ENCODE measurements at places on chromosomes 6 and 20.

GRCh38 chr6:9250852-9251251, 815.5 kb upstream of the SLC35B3 start:
- peak; percentile 10 for DNase-seq

DNA sequence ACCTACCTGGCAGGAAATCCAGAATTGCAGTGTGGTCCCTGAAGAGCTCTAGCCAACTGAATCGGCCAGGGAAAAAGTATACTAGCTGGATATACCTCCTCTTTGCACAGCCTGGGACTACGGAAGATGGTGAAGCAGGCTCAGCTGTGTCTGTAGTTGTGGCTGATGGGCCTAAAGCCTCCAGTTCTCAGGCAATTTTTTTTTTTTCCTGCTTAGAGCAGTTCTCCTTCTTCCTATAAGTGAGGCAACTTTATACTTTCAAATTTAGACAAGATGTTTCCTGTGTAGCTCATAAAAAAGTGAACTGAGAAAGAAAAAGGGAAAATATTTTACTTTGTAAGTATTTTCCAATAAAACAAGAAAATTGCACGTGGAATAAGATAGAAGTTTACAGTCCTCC, 172.9 kb downstream of the CARMIL1 start:
- no peak for DNase-seq

- DNase-seq = no peak
Measured at GRCh38 chr6:159996626-159997497, 28.0 kb downstream of the IGF2R start.

DNA sequence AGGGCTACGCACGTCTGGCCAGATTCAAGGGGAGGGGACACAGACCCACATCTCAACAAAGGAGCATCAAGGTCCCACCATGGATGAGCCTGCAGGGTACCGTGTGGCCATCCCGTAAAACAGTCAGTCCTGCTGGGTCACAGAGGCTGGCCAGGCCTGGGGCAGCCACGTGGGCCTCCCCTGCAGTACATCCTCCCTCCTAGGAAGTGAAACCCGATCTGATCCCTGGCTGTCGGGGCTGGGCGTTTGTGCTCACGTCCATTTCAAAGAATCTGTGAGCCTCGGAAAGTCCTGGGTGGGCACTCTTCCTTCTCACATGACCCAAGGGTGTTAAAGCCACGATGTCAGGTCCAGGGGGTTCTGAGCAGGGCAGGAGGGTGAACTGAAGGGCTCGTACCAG, 14.3 kb downstream of the SULF2 start:
- DNase-seq = no peak

GRCh38 chr6:46080111-46080510, 49.7 kb upstream of the ENPP4 start:
- DNase-seq = no peak

DNA sequence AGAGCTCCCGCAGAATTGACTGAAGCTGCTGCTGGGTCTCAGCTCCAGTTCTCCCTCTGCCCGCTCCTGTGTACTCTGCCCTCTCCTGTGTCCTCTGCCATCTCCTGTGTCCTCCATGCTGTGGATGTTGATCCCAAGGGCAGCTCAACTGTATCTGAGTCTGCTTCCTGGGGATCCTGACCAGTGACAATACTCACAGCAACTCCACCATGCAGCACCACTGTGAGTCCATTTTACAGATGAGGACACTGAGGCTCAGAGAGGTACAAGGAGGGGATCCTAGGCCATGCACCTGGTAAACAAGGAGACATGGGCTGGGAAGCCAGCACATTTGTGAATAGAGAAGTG, 8.6 kb downstream of the TP53RK start:
- DNase-seq = no peak

- peak; percentile 83 for DNase-seq
Measured at GRCh38 chr20:62953839-62954703, 1.6 kb downstream of the SLC17A9 start.

GRCh38 chr20:44576297-44576696, 6.1 kb upstream of the PKIG start:
- DNase-seq = peak; percentile 70

DNA sequence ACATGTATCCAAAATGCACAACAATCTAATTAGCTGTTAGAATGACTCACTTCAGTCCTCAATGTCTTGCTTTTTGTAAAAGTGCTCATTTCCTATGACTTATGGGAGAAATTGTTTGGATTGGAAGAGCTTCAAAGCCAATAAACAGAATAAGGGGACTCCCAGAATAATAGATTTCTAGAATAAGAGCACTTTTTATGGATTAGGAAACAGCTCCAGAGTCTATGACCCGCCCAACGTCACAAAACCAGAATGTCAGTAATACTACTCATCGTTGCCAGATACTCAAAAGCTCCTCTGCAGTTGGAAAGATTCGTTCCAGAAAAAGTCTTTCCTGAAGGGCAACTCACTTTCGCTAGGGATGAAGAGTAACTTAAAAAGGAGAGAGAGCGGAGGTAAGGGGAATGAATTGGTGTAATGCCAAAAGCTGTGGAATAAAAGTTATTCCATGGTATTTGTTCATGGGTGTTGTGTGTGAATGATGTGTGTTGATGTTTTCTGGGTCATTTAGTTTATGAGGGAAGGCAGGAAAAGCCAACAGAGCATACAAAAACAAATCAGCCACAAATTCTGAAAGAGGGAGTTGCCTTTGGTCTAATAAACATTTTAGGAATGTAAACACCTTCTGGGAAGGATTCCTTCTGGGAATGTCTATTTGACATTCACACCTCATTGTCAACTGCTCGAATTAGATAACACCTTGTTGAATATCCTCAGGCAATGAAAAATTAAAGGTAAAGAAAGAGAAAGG, 64.6 kb downstream of the SYNE1 start:
- DNase-seq = peak; percentile 26

DNA sequence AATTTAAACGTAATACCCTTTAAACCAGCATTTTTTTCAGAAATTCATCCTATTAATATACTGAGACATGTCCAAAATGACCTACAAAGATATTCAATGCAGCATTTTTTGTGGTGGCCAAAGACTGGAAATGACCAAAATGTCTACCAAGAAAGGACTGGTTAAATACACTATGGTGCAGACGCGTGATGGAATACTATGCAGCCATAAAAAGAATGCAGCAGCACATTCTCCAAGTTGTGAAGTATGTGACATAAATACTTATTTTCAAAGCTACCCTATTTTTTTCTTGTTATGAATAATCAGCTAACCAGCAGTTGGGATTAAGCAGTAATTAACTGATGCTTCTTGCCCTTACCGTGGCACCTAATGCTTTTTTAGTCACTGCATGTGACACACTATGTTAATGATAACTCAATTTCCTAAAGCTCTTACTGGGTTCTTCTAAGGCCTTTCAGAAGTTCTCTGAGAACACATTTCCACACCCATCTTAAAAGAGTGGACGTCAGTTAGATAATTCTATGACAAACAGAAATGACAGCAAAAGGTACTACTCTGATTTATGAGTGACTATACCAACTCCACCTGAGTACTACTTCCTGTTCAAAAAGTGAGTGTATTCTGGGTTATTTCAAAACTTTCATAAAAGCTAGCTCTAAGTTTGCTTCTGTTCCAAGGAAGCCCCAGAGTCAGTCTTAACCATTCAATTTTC, 24.9 kb downstream of the TTI1 start:
- DNase-seq = no peak

DNA sequence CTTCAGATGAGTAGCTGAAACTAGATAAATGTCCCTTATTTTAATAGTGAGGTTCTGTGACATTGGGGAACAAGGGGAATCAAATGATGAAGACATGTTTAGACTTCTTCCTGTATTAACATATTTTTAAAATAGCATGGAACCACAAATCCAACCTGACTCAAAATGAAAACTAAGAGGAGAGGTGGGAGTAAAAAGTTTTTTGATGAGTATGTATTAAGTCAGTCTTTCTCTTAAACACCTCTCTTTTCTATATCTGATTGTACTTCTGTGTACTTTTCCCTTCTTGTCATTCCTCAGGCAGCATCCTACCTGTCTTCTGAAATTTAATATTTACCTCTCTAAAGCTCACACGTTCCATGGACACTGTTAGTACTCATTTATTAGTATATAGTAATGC, 8.7 kb upstream of the SDHAF4 start:
- DNase-seq = no peak

GRCh38 chr6:88403486-88403885, 237.3 kb upstream of the CNR1 start:
- DNase-seq = no peak

GRCh38 chr20:60901831-60902230, 350.2 kb upstream of the CDH4 start:
- DNase-seq = no peak

DNA sequence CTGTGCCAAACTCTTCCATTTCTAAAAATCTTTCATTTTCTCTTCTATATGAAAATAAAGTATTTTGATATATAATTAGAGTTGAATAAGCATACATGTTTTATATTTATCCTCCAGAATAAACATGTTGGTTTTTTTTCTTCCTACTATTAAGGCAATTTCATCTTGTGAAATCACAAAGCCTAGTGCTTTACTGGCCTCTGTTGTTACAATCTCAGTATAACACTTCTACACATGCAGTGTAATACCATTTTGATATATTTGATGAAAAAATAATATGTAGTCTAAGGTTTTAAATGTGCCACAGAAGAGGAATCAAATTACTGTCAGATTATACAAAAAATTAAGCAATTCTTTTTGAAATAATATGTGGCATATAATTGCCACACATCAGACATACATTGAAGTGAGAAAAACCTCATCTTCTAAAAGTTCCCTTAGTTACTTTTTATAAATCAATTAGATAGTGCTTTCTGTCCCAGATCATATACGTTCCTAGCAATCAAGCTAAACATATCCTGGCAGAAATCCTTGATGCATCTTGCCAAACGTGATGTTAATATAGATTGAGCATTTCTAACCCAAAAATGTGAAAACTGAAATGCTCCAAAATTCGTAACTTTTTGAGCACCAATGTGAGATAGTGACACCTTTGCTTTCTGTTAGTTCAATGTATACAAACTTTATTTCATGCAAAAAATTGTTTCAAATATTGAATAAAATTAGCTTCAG, 225.1 kb upstream of the MANEA start:
- DNase-seq = no peak

DNA sequence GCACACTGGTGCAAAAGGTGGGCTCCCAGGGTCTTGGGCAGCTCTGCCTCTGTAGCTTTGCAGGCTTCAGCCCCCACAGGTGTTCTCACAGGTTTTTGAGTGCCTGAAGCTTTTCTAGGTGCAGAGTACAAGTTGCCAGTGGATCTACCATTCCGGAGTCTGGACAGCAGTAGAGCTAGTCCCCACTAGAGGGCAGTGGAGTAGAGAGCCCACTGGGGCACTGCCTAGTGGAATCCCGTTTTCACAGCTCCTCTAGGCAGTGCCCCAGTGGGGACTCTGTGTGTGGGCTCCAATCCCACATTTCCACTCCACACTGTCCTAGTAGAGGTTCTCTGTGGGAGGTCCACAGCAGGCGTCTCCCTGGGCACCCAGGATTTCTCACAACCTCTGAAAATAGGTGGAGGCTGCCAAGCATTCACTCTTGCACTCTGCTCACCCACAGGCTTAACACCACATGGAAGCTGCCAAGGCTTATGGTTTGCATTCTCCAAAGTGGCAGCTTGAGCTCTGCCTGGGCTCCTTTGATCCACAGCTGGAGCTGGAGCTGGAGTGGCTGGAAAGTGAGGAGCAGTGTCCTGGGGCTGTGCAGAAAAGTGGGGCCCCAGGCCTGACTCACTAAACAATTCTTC, 86.3 kb upstream of the PROKR2 start:
- DNase-seq = no peak

GRCh38 chr6:95803889-95804288, 211.9 kb upstream of the FUT9 start:
- no peak for DNase-seq

DNA sequence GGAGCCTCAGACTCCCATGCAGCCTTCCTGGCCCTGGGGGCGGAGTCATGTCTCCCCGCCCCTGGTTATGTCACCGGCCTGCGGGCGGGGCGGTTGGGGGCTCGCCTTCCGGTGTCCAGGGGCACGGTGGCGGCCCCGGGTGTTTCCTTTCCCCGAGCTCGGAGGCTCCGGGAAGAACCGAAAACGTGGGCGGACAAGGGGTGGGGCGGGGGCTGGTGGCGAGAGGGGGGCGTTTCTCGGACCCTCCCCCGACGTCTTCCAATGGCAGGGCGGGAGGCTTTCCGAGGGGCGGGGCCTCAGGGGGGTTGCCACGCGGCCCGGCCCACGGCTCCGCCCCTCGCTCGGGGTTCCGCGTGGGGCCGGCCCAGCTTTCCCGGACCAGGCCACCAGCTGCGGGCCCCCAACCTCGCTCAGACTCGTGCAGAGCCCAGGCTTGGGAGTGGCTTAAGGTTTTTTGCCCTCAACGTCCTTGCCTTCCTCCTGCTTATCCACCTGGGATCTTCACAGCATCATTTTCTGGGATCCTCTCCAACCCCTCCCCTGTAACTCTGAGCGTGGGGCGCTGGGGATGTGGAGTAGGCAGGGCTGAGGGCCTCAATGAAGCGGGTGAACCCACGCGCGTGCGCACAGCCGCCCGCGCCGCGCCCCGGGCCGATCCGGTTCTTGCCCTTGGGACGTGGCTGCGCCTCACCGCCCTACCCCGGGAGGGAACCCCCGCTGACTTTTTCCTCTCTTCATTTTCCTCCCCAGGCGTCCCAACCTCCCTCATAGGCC, 2.1 kb upstream of the NRN1 start:
- peak; percentile 27 for DNase-seq

DNA sequence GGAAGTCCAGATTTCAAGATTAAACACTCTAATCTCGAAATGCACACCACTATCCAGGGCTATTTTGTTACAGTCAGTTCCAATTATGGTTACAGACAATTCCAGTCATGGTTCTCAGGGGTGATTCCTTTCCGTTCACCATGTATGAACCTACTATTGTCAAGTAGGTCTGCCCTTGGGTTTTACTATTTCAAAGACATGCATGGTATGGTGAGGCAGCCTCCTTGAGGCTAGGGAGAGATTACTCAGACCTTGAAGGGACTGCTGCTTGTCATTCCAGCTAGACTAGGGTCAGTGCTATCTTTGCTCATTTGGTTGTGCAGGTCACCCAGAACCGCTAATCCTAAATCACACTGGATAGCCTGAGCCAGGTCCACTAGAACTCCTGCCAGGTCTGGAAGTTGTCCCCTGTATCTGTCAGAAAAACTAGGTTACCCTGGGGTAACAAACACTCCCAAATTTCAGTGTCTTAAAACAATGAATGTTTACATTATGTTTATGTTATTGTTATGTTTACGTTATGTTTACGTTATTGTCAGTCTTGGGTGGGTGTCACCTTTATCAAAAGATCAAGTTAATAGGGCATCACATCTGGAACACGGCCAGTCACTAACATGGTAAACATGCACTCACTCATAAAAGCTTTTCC, 41.1 kb upstream of the E2F3 start:
- no peak for DNase-seq

GRCh38 chr6:71114544-71114943, 157.7 kb upstream of the B3GAT2 start:
- DNase-seq = no peak

Data from fibroblast of gingiva (primary cell).